Stimulated activated CD4-positive, alpha-beta T cell treated with anti-CD3 and anti-CD28 coated beads, Interleukin-2, amount 100 ng/mL, for 48 hours (primary cell): ENCODE measurements at places on chromosomes 3 and 15.

GRCh38 chr15:37907136-37907535, 27.3 kb upstream of the TMCO5A start:
- DNase-seq, result no peak

DNA sequence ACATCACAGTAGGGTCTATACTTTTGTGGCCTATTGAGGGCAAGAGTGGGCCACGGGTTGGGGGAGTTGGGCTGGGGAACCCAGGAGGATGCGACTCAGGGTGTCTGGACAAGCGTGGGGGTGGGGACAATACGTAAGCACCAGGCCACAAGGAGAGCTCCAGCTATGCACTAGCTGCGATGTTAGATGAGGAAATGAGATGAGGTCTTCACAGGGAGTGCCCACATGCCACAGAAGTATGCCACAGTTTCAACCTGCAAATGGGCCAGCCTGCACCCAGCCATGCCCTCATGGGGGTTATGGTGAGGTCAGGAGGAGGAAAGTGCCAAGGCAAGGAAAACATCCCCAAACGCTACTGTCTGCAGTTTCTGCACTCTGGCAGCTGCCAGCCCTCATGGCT, 30.5 kb downstream of the CACNA2D2 start:
- no peak for DNase-seq

GRCh38 chr3:195908694-195909581, 587 bp upstream of the TNK2 start:
- DNase-seq, result no peak

DNA sequence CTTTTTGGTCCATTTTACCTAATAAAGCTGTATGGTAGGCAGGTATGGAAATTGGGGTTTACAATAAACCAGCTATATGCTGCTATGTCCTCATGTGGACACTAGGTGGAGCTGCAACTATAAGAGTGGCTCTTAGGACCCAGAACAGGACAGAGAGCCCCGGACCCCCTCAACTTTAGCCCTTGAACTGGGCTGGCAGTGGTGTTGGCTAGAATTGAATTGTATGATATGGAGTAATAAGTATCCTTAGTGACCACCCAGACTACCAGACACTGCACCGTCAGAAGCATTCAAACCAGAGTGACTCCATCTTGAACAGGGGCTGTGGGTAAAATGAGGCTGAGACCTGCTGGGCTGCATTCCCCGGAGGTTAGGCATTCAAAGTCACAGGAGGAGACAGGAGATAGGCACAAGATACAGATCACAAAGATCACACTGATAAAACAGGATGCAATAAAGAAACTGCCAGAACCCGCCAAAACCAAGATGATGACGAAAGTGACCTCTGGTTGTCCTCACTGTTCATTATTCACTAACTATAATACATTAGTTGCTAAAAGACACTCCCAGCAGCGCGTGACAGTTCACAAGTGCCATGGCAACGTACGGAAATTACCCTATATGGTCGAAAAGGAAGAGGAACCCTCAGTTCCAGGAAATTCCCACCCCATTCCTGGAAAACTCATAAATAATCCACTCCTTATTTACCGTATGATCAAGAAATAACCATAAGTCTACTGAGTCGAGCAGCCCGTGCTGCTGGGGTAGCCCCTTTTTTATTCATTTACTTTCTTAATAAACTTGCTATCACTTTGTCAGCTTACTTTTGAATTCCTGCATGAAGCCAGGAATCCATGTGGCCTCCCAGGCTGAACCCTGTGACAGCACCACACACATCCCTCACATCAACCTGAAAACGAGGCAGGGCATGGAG, 68.7 kb upstream of the BLM start:
- DNase-seq, result peak; percentile 50

GRCh38 chr15:50137330-50137761, 18.3 kb upstream of the ATP8B4 start:
- DNase-seq, result peak; percentile 41

GRCh38 chr3:149879872-149880271, 66.9 kb downstream of the RNF13 start:
- peak; percentile 2 for DNase-seq

DNA sequence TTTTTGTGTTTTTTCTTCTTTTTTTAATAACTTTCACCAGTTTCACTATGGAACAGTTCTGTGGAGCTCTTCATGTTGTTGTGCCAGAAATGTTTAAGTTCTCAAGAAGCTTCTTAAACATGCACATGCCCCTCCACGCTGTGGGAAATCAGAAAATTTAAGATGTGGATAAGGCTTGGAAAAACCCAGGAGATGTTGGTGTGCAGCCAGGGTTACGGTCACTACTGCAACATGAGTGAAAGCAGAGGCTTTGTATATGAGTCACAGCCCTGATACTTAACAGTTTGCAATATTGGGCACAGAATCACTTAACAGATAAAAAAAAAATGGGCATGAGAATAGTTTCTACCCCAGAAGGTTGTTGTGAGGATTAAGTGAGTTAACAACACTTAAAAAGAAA, 399.9 kb downstream of the LRTM1 start:
- DNase-seq, result no peak

GRCh38 chr3:119401503-119402440, 61.6 kb downstream of the TMEM39A start:
- no peak for DNase-seq

GRCh38 chr3:112302881-112303763, 9.1 kb upstream of the SLC9C1 start:
- DNase-seq, result no peak

GRCh38 chr3:50258029-50258680, 10.8 kb upstream of the SEMA3B start:
- no peak for DNase-seq

GRCh38 chr3:67048715-67049074, 50.6 kb downstream of the KBTBD8 start:
- DNase-seq, result no peak

GRCh38 chr3:85228966-85229365, 270.2 kb downstream of the CADM2 start:
- DNase-seq, result no peak

DNA sequence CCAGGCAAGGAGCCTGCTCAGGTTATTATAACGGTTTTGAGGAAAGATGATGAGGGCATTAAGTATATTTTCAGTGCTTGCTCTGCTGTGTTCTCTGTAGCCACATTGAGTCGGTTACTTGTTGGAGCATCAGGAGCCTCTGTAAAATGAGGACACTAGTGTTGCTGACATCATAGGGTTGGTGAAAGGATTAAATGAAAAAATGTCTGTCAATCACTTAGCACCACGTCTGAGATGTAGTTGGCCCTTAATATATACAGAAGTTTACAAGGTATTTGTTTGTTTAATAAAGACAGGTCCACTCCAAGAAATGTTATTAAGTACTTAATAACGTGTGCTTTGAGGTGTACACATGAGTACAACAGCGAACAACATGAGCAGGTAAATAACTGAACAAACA, 735 bp upstream of the SLC25A26 start:
- no peak for DNase-seq

GRCh38 chr15:39592500-39592899, 11.6 kb downstream of the THBS1 start:
- DNase-seq, result no peak

GRCh38 chr3:138560501-138560900, 33.6 kb downstream of the CEP70 start:
- DNase-seq, result no peak

DNA sequence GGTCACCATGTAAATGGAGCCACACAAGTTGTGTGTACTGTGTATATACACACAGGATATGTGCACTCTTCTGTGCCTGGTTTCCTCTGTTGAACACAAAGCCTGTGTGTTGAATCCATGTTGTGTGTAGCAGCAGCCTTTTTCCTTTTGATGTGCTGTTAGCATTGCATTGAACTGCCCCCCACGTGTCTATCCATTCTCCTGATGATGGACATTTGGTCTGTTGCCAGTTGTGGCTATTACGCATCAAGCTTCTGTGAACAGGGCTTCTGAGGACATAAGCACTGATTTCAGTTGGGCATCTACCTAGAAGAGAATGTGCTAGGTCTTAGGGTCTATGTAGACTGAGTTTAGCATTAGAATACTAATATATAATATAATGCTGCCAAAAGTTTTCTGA, 77.4 kb downstream of the LSM3 start:
- no peak for DNase-seq

DNA sequence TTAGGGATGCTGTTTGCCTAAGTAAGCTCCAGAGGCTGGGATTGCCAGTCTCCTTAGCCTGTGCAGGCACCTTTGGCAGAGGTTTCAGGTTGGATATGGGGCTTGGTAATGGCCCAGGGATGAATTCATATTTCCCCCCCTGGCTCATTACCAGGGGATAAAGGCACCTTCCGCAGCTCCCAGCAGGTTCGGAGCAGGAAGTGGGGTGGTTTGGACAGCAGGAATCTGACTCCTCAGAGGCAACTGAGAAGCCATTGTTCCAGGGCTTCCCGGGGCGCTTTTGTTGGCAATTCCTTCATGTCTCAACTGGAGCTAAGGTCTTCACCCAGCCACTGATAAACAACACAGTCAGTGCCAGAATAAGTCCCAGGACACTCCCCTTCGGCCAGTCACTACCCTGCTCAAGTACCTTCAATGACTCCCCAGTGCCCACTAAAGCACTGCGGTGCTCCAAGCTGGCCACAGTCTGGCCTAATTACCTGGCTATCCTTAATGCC, 85.3 kb upstream of the SLC6A6 start:
- DNase-seq, result no peak

DNA sequence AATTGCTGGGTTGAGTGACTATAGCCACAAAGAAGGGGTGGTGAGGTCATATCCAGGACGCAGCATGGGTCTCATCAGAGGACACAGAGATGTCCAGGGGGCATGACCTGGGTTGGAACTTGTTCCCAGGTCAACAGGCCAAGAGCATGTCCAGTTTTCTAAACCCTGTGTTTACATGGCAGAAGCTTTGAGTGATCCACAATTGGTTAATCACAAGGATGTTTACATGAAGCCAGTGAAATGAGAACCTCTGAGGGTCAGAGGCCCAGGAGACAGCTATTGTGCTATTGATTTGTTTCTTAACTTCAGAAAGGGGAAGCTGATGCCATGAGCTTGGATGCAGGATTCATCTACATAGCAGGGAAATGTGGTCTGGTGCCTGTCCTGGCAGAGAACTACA, 42.2 kb upstream of the TOPBP1 start:
- DNase-seq, result no peak

DNA sequence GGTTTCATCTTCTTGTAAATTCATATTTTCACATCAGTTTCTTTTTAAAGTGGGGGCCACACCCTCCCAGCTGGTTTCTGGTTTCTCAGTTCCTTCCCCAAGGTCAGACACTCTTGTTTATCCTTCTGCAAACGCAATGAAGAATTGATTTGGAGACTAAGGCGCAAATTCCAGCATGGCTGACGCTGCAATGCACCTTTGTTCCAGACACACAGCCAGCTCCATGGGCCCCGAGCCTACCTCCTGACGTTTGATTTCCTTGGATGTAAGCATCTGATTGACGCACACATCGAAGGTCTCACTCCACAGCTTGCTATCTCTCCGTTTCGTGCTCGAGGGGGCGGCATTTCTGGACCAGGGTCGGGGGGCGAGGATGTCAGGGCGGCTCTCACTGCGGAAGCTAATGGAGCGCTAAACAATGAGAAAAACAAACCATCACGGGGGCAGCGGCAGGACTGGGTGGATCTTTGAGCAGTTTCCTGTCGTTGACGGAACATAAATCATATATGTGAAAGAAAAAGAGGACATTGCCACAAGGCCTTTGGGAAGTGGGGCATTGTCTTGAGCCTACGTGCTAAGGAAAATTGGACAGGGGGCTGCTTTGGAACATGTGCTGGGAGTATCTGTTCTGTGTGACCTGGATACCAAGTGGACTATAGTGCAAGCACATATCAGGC, 46.9 kb downstream of the ARHGEF3 start:
- DNase-seq, result peak; percentile 13

DNA sequence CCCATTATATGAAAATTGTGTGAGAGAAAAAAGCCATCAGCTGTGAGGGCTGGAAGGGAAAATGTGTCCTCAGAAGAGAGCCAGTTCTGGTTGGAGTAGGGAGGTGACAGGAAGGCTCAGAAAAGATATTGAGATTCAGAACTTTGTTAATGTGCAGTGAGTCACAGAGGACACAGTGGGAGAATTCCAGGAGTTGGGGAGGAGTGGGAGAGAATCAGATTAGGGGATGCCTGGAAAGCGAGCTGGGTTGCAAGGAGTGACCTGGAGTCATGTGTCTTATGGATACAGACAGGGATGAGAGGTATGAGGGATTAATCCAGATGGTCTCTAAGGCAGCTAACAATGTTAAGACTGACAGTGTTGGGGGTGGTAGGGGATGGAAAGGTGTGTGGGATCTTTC, 67.5 kb downstream of the CHST2 start:
- DNase-seq, result no peak

- no peak for DNase-seq
These were observed 720.1 kb downstream of the GBE1 start for GRCh38 chr3:81041331-81041730.

- DNase-seq, result no peak
These were observed 990.4 kb downstream of the GBE1 start for GRCh38 chr3:80771085-80771484.

DNA sequence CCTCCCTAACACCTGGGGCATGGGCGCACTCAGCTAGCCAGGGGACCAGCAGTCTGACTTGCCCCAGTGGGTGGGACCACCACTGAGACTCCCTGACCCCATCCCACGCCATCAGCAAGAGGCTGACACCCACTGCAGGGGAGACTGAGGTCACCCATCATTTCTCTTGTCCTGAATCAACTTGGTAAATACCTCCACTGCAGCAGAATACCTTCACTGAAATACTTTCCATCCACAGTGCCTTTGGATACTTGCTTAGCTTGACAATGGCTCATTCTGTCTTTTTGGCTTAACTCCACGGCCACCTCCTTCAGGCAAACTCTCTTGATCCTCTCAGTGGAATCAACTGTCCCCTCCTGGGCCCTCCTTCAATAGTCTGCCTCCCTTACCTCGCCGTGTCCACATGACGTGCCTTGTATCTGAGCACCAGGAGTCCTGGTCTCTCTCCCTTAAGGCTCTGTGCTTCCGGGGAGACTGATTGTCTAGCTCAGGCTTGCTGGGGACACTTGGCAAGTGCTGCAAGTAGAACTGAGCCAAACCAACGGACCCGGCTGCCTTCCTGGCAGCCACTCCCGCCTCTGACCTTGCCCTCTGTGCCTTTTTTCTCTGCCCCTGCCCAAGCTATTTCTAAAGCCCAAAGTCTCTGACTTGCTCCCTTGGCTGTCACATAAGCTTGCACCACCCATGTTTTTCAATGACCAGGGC, 119.1 kb downstream of the ADCY5 start:
- no peak for DNase-seq

GRCh38 chr15:76140074-76140464, 80.3 kb downstream of the TMEM266 start:
- no peak for DNase-seq

GRCh38 chr3:97882975-97883598, 61.3 kb downstream of the CRYBG3 start:
- DNase-seq, result no peak

- DNase-seq, result no peak
These were observed 131.0 kb upstream of the TPRG1 start for GRCh38 chr3:189040656-189041335.

DNA sequence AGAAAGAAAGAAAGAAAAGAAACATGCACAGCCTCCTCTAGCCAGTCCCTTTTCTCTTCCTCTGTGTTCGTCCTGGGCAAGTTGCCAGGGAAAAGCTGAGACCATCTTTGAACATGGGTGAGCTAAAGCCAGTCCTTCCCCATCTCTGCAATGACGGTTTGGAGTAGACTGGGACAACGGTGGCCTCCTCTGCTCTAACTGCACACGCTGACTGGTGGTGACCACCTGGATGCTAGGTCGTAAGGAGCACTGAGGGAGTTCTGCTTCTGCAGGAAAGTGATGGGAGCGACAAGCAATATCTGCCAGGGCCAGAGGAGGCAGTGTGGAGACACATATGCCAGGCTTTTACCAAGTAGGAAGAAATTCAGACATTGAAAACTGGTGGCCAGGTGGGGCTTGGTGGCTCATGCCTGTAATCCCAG, 111.7 kb downstream of the NUP210 start:
- peak; percentile 17 for DNase-seq

- DNase-seq, result no peak
These were observed 304.5 kb downstream of the AGBL1 start for GRCh38 chr15:86384186-86384585.
